ENCODE measurements at places on chromosomes 2 and 18. TPM values are rescaled to one million over a fixed set of nuclear protein-coding genes. Genes with fewer than 3 reads are reported as not detected.

The SLC23A3 gene
- total RNA-seq = 0.13 TPM

The ACOXL gene
- not detected for total RNA-seq

The PRSS56 gene
- not detected for total RNA-seq

The UGT1A4 gene
- total RNA-seq = not detected

The WDR75 gene
- 56.5 TPM for total RNA-seq

The SPATA3 gene
- total RNA-seq = not detected

Measured in SK-MEL-5 (cell line).